ENCODE measurements at places on chromosomes 5 and 9.

GRCh38 chr5:108941746-108942145, 194.0 kb downstream of the FER start:
- DNase-seq, result no peak

- no peak for DNase-seq
Measured at GRCh38 chr5:1343931-1344901, 683 bp downstream of the CLPTM1L start.

GRCh38 chr5:52837591-52838001, 49.9 kb downstream of the ITGA1 start:
- DNase-seq, result no peak

DNA sequence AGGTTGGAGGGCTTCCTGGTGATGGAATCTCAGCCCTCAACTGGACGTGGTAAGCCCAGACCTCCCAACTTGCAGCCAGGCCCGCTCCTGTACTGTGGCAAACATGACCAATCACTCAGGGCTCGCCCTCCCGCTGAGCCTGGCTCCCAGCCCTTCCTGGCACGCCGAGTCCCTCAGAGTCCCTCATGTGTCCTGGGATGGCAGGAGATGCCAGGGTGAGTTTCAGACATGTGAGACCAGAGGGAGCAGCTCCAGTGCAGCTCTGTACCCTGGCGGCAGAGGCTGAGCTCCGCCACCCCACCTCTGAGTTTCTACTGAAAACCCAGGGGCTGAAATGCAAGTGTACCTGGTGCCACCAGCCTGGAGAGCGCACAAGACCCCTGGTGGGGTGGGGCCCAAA, 42.0 kb upstream of the RXRA start:
- DNase-seq, result no peak

DNA sequence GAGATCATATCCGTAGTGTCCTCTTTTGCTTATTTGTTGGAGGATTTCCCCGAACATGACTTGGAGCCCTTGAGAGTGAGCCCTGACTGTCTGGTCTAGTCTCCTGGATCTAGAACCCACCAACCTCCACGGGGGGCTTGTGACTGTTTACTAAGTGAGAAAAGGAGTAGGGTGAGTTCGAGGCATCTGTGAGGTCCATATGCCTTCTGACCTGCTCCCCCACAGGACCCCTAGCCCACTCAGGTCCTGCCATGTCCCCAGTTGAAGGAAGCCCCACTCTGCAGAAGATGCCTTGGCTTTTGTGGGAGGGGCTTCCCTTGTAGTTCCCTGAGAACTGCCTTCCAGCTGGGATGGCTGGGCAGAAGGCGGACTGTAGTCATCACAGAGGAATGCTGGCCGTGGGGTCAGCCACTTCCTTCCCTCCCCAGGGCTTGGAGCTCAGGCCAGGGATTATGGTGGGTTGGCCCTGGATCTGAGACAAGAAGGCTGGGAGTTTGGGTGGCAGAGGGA, 7.0 kb upstream of the IRF1 start:
- no peak for DNase-seq

GRCh38 chr9:130199605-130200004, 27.4 kb downstream of the NCS1 start:
- no peak for DNase-seq

- DNase-seq, result no peak
Measured at GRCh38 chr5:73783828-73784227, 157.8 kb downstream of the ARHGEF28 start.

DNA sequence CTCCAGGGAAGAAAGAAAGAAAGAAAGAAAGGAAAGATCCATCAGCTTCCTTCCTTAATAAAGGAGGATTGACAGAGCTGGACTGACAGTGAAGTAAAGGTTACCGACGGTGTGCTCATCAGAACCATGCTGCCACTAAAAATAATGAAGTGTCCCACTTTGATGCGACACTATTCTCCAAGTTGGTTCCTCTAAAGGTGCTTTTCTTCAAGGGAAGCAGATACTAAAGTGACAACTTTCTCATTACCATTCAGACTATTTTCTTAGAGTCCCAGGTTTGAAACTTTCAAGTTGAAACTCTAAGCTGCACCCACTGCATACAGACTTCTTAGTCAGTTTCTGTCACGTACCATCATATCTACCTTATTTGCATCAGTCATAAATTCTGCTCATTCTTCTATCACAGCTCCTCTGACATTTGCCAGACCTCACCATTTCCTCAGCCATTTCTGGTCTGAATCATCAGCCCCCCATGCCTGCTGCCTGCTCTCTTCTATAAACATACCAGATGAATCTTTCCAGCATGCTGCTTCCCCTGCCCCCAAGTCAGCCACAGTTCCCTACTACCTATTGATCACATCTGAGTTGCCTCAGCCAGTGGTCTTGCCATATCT, 177.6 kb downstream of the DEPDC1B start:
- DNase-seq, result no peak

- DNase-seq, result no peak
Measured at GRCh38 chr5:172672681-172673080, 31.6 kb downstream of the NEURL1B start.

- DNase-seq, result no peak
Measured at GRCh38 chr9:134585746-134586706, 55.6 kb upstream of the COL5A1 start.

DNA sequence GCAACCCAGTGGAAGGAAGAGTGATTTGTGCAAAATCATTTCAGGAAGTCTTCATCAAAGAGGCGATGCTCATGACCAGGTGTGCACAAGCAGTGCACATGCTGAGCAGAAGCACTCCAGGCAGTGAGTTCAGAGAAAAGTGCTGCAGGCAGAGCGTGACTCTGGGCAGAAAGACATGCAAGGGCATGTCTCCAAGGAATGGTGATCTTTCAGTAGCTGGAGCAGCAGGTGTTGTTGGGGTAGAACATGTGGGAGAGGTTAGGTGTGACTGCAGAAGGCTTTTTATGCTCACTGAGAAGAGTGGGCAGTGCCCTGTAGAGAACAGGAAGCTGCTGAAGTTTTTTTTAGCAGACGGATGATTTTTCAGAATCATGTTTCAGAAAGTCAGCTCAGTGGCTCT, 545.4 kb upstream of the TLE4 start:
- DNase-seq, result no peak

DNA sequence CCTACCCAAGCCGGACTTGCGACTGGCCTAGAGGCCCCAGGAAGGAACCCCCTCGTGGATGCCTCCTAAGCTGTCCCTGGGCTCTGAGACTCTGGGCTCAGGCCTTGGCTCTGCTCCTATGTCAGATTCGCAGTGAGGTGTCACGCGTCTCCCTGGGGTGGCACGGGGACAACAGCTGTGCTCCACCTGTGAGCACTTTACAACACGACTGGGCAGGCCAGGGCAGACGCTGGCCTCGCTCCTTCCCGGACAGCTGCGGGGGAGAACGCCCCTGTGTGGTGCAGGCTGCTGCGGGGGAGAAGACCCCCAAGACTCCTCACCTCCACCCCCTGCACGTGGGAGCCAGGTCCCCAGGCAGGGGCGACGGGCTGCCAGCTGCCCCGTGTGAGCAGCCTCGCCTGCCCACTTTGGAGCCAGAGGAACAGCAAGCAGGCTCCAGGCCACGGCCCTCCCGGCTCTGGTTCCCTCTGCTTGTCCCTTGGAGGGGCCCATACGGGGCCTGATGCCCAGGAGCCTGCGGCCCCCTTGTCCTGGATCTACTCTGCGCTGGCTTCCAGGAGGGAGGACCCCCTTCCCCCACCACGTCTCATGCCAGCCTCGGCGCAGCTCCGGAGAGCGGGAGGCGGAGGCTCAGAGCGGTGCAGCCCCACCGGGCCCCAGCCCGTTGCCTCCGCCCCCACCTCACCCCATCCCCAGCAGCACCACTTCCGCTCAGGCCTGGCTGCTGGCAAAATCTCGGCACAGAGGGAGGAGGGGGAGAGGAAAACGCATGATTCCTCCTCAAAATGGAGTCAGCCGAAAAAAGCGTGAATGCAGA, 36.0 kb downstream of the SARDH start:
- no peak for DNase-seq

DNA sequence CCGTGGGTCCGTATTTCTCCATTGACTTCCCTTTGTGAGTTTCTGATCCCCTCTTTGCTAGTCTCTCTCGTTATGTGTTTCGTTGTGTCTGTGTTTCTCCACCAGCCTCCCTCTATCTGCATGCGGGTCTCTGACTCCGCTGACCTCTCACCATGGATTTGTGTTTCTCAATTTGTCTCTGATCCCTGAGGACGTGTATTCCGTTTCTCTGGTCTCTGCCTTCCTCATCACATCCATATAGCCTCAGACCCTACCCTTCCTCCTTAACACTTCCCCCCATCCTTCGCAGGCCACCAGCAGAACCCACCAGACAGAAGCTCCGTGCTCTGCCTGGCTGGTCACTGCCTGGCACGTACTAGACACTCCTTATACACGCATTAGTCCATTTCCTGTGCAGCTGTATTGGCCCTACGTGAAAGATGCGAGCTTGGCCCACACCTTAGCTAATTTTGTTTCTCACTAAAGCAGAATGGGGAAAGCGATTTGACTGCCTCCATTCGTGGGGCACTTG, 631 bp downstream of the B4GALT7 start:
- no peak for DNase-seq

DNA sequence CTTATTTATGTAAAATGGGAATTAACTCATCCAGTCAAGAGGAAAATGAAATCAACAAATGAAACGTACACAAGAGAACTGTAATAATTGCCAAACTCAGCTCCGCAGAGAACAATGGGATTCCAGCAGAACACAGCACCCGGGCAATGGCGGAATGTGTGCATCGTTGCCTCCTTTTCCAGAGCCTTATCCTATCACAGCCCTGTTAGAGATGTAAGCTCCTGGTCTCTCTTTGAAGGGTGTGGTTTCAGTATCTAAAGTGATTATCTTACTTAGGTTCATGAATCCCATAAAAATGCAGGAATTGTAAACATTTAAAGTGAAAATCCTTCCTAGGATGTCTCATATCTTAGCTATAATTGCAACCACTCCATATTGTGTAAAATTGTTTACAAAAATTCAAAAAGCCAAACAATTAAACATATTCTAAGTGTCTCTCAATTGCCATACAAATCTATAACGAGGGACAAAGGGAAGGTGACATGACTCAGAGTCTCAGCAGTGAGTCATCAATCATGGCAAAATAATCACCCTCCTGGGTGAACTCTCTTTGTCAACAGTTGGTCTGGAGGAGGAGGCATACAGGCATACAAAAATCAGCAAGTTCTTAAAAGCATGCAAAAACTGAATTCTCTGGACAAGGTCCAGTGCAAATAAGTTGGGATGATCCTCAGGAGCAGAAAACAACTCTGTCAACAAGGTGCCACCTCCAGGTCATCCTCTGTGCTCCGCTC, 22.6 kb downstream of the SEMA5A start:
- DNase-seq, result no peak

DNA sequence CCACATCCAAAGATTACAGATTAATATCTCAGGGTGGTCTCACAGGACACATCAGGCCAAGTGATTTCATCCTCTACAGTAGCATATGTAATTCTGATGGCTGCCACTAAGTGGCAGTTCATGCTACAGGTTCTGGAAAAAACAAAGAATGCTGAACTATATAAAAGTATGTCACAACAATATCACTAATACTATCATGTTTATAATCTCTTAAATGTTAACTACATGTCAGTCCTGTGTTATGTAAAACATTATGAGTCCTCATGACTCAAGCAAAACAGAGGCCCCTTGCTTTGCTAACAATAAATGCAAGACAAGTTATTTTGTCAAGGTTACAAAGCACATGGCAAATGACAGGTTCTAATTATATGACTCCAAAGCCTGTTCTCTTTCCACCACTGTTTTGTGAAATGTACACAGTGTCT, 233.2 kb downstream of the FBXL17 start:
- DNase-seq, result no peak

DNA sequence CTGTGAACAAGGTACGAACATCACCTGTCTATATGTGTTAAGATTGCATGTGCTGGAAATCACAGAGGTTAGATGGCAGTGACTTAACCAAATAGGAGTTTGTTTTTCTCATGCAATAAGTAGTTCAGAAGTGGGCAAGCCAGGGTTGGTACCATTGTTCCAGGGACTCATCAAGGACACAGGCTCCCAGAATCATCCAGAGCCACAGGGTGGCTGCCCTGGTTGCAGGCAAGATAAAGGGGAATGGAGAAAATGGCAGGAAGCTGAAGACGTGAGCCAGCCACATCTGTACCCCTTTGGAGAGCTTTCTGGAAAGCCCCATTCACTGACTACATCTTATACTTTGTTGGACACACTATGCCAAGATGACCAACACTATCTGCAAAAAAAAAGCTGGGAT, 126.0 kb upstream of the IL12B start:
- DNase-seq, result no peak

- DNase-seq, result no peak
Measured at GRCh38 chr9:114355821-114356220, 26.2 kb downstream of the ORM2 start.

- DNase-seq, result no peak
Measured at GRCh38 chr5:94440015-94440414, 178.4 kb downstream of the KIAA0825 start.

DNA sequence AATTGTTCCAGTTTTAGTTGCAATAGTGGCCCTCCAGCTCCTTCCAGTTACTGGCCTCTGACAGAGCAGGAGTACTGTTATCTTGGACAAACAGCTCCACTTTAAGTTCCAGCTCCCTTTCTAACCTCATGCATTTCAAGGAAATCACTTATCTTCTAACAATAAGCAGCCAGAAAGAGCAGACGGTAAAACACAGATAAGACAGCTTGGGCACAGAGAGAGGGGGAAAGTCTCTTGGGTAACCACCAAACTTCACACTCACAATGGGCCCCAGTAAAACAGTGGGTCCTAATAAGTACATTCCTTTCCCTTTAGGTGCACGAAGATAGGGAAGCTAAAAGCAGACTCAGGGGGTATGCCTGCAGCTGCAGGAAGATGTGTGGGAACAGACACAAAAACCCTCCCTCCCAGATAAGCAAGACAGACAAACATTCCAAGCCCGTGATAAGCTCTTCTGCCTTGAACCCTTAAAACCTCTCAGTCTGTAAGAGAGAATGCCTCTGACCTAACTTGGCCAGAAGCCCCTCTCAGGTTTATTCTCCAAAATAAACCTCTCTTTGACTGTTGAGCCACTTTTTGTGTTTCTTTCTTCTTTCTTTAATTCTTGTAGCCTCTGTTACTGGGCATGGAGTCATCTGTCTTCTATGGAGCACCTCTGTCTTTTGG, 30.8 kb downstream of the OR1J1 start:
- DNase-seq, result no peak

GRCh38 chr5:85484982-85485574, 1100.4 kb upstream of the EDIL3 start:
- no peak for DNase-seq

All from caudate nucleus (tissue), 63 donors.